ENCODE measurements at places on chromosomes 1 and 21.

DNA sequence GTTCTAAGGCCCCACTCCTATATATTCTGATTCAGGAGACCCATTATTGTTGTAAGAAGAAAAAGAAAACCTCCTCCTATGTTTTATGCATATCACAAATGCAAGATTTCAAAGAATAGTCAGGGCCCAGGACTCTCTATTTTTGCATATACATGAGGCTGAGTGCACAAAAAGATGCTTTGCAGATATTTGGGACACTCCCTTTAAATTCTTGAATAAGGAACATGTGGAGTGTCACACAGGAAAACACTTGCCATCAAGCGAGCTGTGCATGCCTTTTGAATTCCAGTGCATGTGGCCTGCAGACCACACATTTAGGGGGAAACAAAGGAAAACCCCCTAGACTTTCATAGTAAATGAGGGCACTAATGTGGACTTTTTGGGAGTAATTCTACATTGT is 5.6 kb downstream of the MAP3K7CL start:
- DNase-seq, result no peak

- no peak for DNase-seq
Observed at GRCh38 chr1:938088-938683, 14.5 kb downstream of the SAMD11 start.

DNA sequence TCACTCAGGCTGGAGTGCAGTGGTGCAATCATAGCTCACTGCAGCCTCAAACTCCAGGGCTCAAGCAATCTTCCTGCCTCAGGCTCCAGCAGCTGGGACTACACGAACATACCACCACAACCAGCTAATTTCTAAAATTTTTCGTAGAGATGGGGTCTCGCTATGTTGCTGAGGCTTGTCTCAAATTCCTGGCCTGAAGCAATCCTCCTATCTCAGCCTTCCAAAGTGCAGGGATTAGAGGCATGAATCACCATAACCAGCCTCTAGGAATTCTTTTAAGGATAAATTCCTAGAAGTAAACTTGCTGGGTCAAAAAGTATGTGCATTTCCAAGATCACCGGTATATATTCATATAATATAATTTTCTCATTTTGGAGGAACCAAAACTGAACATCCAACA is 17.6 kb upstream of the HUNK start:
- DNase-seq, result no peak

DNA sequence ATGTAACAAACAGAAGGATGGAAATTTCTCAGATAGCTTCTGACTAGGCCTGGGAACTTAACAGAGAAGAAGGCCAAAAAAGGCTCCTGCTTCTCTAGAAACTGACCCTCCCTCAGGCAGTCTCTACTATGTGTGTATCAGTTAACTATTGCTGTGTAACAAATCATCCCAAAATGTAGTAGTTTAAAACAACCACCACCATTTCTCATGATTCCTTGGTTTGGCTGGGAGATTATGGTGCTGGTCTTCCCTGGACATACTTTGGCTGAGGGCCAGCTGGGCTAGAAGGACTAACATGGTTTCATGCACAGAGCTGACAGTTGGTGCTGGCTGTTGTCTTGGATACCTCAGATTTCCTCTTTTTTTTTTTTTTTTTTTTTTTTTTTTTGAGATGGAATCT is 26.2 kb upstream of the CNN3 start:
- DNase-seq, result no peak

DNA sequence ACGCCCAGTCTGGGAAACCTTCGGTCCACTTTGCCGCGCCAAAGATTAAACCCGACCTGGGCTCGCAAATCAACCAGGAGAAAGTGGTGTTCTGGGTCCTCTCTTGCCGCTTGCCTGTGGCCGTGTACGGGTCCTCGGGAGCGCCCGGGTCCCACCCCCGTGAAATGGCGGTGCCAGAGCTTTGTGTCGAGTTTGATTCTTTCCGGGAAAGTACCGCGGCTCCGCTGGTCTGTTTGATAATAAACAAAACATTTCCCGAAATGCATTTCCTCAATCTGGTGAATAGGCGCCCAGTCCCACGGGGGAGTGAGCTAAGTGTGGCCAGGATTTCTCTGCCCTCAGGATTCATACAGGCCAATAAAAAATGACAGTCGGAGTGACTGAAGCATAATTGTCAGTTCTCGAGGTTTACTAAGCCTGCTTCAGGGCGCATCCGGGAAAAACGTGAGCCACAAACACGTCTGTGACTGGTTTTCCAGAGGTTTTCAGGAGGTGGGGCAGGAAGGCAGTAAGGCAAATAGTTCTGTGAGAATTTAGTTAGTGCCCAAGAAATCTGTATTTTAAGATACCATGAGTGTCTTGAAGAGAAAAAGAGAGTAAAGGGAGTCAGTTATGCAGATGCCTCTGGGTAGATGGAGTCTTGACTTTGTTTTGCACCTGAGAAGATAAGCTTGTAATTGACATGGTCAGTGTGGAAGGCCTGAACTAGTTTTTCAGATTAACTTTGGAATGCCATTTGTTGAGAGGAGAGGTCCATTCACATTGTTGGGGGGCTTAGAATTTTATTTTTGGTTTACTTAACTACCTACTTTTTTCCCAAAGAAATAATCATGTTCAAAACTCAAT is 675 bp downstream of the IFNAR1 start:
- DNase-seq, result peak; percentile 85

DNA sequence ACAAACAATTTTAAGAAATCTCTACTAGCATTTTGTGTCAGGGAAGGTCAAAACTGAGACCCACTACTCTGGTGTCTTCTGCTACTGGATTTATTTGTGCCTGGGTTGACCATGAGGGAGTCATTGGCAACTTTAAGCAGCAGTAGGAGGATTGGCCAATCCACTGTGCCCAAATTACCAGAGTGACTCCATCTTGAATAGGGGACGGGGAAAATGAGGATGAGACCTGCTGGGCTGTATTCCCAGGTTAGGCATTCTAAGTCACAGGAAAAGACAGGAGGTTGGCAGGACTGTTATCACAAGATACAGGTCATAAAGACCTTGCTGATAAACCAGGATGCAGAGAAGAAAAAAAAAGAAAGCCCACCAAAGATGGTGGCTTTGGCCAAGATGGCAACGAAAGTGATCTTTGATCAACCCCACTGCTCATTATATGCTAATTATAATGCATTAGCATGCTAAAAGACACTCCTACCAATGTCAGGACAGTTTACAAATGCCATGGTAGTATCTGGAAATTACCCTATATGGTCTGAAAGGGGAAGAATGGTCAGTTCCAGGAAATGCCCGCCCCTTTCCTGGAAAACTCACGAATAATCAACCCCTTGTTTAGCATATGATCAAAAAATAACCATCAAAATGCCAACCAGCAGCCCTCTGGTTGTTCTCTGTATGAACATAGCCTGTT is 200.9 kb downstream of the LTN1 start:
- DNase-seq, result no peak

DNA sequence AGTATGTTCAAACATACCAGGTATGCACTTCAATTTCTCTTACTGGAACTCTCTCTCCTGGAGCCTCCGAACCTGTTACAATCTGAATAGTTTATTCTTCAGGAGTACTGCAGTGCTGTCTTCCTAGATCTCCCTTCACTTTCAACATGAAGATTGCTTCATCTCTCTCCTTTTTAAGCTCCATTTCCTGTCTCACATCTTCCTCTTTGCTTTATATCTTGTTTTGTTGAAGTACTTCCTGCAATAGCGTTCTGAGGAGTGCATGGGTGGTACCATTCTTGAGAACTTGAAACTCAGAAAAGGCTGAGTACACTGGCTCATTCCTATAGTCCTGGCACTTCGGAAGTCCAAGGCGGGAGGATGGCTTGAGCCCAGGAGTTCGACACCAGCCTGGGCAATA is 15.7 kb upstream of the C1orf146 start:
- DNase-seq, result no peak

DNA sequence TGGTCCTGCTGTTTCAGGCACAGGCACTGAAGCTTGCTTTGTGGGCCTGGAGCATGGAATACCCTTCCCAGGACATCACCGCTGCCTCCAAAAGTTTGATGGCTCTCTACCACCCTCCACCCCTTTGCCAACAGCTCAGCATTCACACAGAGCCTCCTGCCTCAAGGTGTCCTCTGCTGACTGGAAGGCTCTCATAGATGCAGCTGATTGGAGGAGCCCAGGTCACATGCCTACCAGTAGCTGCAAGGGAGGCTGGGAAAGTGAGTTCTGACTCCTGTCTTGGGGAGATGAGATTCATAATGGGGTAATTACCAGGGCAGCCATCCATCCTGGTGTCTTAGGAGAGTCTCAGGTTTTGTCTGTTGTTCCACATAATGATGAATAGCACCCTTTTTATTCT is 124.8 kb upstream of the GRIK3 start:
- no peak for DNase-seq

DNA sequence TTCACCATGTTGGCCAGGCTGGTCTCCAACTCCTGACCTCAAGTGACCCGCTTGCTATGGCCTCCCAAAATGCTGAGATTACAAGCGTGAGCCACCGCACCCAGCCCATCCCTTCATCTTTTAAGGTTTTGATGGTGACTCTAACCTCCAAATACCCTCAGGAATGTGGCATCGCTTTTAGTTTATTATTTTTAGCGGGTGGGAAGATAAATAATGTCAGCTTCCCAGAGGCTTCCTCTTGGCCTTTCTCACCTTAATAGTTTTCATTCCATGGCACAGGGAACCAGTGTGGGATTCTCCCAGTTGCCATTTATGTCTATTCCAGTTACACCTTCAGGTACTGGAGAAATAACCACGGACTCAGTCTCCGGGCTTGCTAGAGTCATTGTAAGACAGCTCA is 92.1 kb upstream of the LRRN2 start:
- DNase-seq, result no peak

DNA sequence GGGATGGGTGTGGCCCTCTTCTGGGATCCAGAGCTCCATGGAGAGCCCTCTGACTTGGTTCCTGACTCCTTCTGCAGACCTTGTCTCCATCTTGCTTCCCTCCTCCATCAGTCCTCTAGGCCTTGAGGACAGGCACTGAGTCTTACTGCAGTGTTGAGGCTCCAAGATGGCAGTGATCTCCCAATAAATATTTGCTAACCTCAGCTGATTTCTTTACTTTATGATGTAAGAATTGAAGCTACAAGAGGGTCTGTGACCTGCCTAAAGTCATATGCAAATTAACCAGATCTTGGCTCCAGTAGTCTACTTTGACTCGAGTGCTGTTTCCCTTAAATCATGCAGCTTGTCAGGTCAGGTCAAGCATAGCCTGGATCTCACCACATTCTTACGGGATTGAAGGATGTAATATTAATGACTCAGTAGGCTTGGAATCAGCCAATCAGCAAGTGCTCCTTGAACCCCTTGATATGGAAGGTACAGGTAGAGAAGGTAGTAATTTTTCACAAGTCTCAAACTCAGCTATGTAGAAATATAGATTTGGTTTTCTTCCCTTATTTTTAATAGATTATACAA is 93.0 kb downstream of the CLIC6 start:
- no peak for DNase-seq

DNA sequence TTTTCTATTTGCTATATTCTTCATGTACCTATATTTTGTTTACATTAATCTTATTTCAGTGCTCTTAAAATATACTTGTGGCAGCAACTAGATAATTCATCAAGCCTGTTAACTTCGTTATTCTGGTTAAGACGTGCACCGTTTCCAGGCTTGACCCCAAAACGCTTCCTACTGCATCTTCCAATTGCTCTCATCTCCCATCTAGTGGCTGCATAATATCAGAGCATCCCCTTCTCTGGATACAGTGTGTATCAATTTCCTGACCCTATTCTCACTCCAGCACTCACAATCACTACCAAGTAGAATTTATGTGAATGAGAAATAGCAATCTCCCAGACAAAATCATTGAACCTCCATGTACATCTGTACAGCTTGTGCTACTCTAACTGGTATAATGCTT is 1280.3 kb upstream of the B3GALT2 start:
- DNase-seq, result no peak

DNA sequence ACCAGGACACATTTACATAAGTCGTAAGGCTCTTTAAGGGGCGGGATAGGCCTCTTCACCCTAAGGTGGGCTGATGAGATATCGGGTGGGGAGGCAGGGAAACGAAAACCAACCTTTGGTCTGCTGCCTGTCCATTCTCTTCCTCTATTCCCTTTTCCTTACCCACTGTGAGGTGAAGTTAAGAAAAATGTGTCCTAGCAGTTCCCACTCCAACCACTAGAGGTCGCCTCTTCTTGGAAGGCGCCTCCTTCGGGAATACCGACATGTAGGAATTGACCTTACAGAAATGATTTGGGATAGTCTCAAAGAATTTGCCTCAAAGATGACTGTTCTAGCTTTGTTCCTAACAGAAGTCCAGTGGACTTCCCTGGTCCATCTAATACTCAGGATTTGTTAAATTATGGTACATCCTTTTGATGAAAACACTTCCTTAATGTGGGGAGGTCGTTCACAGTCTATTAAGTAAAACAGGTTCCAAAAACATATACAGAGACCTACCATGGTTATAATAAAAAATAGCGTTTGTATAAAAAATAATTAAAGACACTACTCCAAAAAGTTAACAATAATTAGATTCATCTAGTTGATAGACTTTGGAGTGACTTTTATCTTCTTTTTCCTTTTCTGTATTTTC is 14.1 kb downstream of the AZIN2 start:
- peak; percentile 26 for DNase-seq

- no peak for DNase-seq
Observed at GRCh38 chr1:56755911-56756310, 63.3 kb downstream of the FYB2 start.

GRCh38 chr1:114468047-114468446 is 43.0 kb downstream of the TRIM33 start:
- no peak for DNase-seq

GRCh38 chr1:119222271-119222670 is 81.8 kb upstream of the WARS2 start:
- DNase-seq, result no peak

- DNase-seq, result no peak
Observed at GRCh38 chr1:59061876-59062275, 235.0 kb upstream of the FGGY start.

GRCh38 chr1:231311720-231312431 is 25.8 kb downstream of the EXOC8 start:
- no peak for DNase-seq

DNA sequence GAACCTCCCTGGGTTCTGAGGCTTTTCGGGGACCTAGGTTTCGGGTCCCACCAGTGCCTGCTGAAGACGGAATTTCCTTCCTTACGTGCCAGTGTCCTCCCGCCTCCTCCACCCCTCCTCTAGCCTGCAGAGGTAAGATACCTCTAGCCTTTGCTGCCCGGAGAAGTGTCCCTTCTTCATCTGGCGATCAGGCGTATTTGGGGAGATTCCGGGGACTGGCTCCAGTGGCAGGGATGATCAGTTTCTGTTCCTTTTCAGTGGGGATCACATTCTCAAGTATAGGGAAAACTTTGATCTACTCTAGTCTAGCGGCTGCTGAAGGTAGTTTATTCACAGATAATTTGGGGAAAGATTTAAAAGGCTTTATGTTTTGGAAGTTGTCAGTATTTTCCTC is 674 bp downstream of the CEP350 start:
- DNase-seq, result no peak

Data from C1 segment of cervical spinal cord (tissue), 14 donors.